ENCODE measurements at places on chromosomes 12 and 14. TPM values are rescaled to one million over a fixed set of nuclear protein-coding genes. Genes with fewer than 3 reads are reported as not detected.

Gene PLCZ1
- not detected for total RNA-seq

Gene POTEG
- not detected for total RNA-seq

Gene TMEM63C
- total RNA-seq: 10.8 TPM

Gene MYL6B
- total RNA-seq: 77.0 TPM

Gene MUCL1
- total RNA-seq: not detected

Gene SSPN
- total RNA-seq: 3.7 TPM

Gene PTGDR
- 0.31 TPM for total RNA-seq

Gene IFNG
- not detected for total RNA-seq

Gene PDZRN4
- total RNA-seq: 48.7 TPM

Gene NAP1L1
- total RNA-seq: 191 TPM

Gene CPSF6
- total RNA-seq: 113 TPM

Gene AKAP3
- 2.7 TPM for total RNA-seq

Gene NRIP2
- total RNA-seq: 0.62 TPM

All from occipital lobe (tissue), 3 donors.